AG20443 (cell line): ENCODE measurements at places on chromosomes 2 and 18.
A peak's percentile ranks its signal among the peaks of the same experiment; 100 is the strongest.

DNA sequence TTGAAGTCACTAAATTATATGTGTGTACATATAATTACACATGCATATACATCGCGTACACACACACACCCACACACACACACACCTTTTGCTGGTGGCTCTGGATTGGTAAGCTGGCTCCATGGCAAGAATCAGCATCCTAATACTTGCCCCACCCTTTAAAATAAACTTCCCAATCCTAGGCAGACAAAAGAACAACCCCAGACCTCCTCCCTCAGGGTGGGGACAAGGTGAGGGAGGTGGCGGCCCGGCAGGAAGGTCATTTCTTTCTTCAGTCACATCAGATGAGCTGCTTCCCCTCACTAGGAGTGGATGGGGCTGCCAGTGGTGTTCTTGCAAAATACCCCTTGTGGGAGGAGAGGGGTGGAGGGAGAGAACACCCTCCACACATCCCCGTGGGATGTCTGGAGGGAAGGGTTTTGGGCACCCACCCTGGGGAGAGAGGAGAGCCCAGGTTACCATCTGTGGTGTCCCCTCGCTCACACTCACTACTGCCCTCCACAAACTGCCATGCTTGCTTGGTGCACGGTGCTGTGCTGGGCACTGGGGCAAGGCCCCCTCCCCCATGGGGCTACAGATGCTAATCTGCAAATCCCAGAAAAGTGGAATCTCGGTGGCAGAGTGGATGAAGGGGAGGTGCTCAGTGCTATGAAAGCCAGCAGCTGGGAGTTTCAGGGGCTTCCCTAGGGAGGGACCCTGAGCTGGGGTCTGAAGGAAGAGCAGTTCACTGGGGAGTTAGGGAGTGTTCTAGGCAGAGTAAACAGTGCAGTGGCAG, 64.0 kb downstream of the ODC1 start:
- no peak for DNase-seq

- no peak for DNase-seq
Observed at GRCh38 chr18:76406791-76407190, 88.3 kb downstream of the ZNF516 start.

DNA sequence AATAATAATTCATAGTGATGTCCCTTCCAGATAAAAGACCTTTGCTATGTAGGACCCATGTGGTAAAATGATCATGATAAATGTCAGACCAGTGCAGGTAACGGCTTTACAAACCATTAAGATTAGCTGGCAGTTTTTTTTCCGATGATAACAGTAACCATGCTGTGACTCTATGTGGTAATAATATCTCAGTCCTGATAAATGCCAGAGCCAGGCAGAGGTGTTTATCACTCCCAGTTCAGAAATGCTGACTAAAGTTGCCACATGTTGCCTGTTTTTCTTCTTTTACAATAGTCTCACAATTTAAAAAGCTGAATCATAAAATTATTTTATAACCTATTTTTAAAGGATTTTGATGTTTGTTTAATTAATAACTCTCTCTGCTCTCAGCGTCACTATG, 565.1 kb downstream of the ARHGAP15 start:
- no peak for DNase-seq

GRCh38 chr2:105393373-105394055, 5.3 kb downstream of the FHL2 start:
- DNase-seq, result peak; percentile 46
